ENCODE measurements at places on chromosomes 4 and X.
A peak's percentile ranks its signal among the peaks of the same experiment; 100 is the strongest.

DNA sequence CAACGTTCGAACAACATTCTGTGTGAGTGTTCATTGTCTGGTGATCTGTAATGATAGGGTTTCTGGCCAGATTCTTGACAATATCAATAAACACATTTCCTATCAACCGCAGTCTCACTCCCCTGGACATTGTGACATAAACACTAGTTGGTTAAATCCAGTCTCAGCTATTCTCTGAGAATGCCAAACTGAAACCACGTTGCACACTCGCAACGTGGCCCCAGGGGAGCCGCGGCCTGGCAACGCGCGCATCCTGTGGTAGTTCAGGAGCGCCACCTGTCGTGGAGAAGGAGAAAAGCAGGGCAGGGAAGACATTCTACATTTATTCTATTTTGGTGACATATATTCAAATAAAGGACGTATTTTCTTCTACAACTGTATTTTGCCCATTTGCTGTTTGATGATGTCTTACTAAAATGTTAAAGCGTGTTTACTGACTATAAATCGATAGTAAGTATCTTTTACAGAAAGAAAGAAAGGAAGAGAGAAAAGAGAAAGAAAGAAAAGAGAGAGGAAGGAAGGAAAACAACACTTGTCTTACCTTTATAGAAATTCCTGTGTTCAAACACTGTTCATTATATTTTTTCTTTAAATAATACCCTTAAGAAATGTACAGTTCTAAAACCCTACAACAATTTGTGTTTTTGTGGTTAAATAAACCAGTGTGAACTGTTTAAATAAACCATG lies 738.3 kb upstream of the FRG1 start:
- peak; percentile 31 for DNase-seq

GRCh38 chr4:5989236-5990225 lies 28.7 kb downstream of the C4orf50 start:
- DNase-seq, result no peak

- DNase-seq, result peak; percentile 74
Measured at GRCh38 chr4:155638195-155638965, 28.3 kb upstream of the GUCY1A1 start.

DNA sequence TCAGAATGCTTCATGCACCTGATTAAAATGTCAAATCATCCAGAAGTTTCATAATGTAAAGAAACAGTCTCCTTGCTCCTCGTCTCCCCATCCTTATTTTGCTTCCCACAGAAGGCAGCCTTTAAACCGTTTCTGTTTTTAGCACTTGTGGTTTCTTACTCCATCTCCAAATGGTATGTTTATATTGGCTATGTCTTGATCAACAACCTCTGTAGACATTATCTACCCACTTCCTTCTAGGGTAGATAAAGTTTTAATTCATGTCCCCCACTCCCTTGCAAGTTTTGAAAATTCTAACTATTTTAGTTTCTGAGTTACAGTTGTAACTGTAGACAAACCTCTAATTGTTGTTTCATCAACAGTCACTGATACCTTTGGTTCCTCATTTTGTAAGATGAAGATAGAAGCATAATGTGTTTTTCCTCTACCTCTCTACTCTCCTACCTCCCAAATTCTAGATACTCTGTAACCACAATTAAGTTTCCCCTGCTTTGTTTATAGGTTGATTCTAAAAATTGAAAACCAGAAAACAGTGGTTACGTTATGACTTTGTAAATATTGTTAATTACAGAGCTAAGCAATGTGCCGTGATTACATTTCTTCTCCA lies 291.7 kb upstream of the GATB start:
- DNase-seq, result peak; percentile 62

- no peak for DNase-seq
Measured at GRCh38 chr4:113288257-113288656, 238.8 kb downstream of the ANK2 start.

DNA sequence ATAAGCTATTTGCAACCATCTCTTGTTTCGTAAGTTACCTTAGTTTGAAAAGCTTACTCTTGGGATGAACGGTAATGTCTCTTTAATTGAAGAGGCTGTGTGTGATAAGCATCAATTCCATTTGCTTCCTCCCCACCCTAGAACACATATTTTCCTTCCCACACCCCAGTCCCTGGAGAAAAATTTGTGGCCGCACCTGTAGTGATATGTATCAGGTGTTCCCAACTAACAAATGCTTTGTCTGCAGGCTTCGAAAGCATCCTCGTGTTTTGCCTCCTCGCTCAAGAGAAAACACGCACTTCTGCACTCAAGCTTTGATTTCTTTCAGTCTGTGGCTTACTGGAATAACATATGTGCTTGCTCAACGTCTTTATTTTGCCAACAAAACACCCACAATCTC lies 143.8 kb upstream of the OTUD4 start:
- no peak for DNase-seq

- DNase-seq, result no peak
Measured at GRCh38 chrX:41164449-41164848, 79.2 kb downstream of the USP9X start.

DNA sequence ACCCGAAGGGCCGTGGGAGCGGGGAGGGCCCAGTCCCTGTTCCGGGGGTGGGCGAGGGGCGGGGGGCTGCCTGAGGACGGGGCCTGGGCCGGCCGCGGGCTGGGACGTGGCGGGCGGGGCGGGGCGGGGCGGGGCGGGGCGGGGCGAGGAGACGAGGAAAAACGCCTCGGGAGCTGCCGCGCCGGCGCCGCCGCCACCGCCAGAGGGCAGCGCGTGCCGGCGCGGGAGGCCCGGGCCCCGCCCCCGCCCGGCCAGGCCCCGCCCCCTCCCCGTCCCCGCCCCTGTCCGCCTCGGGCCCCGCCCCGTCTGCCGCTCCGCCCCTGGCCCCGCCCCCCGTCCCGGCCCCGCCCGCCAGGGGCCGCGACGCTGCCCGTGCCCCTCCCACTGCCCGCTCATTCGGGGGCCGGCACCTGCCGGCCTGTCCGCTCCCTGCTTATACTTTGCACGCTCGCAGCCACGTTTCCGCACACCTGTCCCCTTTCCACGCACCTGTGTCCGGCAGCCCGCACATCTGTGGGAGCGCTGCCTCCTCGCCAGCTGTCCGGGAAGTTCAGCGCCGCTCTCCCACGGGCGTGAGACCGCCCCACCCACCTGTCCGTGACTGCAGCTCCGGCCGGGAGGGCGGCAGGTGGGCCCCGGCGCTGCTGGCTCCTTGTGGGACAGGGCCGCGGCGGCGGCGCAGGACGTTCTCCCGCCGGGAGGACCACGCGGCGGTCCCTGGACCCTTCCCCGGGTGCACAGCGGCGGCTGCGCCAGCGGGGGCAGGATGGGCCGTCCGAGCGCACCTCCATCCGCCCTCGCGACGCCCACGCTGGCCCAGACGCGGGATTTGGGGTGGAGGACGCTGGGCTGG lies 1.7 kb upstream of the FGFRL1 start:
- DNase-seq, result peak; percentile 18

DNA sequence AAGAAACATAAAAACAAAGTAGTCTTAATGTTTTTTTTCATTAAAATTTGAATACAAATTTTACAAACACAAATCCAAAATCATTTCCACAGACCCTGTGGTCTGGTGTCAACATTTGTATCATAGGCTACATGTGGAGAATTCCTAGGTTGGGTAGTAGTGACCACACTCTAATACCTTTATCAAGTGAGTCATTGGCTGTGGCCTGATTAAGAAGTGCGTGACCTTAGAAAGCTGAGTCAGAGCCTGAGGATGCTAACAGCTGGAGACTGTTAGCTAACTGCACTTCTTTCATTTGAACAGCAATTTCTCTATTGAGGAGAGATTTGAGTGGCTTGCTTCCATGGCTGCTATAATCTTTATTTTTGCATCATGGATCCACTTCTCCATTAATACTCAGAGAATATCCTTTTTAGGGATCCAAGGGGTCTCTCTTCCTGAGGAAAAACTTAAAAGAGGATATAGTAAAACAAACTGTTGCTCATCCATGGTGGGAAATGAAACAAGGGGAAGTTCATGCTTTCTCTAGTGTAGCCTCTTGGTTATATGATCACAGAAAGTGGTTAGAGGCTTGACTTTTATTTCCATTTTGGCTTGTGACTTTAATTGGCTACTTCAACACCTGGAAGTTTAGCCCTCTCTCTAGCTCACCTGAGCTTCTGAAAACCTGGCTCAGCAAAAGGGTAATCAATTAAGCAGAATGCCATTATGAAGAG lies 335.8 kb downstream of the PABPC4L start:
- DNase-seq, result no peak

DNA sequence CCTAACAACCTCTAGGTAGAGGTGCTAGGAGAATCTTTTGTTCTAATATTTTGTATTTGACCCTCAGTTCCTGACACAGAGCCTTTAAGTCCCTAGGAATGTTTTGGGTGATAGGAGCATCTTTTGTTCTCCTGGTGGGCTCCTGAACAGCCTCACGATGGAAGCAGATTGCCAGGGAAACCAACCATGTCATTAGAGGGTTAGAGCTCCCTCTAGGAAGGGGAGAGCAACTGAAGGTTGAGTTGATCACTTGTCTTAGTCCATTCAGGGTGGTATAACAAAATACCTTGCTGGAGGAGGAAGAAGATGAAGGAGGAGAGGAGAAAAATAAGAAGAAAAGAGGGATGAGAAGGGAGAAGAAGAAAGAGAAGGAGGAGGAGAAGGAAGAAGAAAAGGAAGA lies 9.2 kb downstream of the VCX start:
- DNase-seq, result no peak

GRCh38 chr4:23877758-23878229 lies 12.1 kb downstream of the PPARGC1A start:
- DNase-seq, result no peak

- no peak for DNase-seq
Measured at GRCh38 chr4:1251773-1252066, 2.8 kb upstream of the CTBP1 start.

DNA sequence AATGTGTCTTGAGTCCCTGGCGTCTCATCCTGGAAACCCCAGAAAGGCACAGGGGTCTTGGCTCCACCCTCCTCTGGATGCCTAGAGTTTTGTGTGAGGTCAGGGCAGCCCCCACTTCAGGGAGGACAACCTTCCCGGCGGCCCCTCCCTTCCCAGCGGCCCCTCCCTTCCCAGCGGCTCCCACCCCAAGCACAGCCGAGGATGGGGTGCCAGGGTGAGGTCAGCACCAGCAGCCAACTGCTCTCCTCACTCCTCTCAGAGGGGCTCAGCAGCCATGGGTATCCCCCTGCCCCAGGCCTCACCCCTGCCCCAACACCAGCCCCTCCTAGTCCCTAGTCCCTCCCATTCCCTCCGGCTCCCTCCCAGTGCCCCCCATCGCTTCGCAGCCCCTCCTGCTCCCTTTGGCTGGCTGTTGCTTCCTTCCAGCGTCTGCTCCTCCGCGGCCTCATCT lies 17.4 kb downstream of the DGKQ start:
- DNase-seq, result no peak

DNA sequence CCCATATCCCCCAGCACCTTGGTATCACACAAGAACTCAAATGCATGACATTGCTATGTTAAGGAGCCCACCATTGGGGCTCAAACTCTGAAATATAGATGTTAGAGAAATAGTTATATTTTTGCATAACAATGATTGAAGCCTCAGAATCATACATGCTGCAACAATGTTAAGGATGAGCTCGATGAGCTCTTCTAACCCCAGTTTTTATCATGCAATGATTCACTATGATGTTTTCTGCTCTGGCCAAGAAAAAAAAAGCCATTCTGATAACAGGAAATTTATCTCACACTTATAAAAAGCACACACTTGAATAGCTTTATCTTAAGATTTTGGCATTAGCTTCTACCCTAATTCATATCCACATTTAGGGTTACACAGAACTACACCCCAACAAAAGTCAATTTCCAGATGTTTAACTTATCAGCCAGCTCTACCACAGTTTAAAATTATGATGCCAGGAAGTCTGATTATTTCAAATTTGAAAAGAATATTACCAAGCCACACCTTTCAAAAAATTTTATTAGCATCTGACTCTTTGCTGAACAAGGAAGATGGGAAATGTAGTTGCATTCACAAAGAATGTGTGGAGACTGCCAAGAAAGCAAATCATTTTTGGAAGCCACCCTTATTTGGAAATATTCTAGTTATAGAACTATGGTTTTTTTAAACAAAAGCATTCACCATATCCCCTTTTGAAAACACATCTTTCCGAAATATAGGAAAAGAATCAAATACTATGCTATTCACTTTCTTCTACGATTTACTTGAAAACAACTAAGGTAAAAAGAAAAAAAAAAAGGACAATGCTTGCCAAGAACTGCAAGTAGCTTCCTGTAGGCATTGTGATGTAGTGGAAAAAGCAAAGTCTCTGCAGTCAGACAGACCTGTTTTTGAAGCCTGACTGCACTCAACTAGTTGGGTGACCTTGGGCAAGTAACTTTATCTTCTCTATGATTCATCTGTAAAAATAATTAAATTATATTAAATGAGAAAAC lies 100.8 kb upstream of the PLS3 start:
- DNase-seq, result no peak

GRCh38 chrX:151082077-151082948 lies 94.1 kb upstream of the GPR50 start:
- peak; percentile 7 for DNase-seq

- no peak for DNase-seq
Measured at GRCh38 chr4:61783050-61783449, 582.9 kb downstream of the ADGRL3 start.

- no peak for DNase-seq
Measured at GRCh38 chr4:32890398-32890797, 2170.2 kb downstream of the PCDH7 start.

DNA sequence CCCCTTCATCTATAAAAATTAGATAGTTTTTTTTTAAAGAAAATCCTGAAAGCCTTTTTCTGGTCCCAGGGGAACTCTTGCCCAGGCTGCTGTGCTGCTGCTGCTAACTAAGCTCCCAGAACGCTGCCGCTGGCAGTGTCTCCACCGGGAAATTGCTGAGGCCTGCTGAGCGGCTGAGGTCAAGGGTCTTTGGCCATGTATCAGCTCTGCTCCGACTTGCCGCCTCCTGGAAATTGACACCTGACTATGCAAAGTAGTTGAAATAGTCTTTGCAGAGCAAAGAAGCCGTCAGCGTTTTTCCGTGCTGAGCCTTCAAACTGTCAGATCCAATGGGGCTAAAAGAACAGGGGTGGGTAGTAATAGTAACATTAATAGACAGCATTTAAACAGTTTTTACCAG lies 839 bp downstream of the QDPR start:
- DNase-seq, result no peak

DNA sequence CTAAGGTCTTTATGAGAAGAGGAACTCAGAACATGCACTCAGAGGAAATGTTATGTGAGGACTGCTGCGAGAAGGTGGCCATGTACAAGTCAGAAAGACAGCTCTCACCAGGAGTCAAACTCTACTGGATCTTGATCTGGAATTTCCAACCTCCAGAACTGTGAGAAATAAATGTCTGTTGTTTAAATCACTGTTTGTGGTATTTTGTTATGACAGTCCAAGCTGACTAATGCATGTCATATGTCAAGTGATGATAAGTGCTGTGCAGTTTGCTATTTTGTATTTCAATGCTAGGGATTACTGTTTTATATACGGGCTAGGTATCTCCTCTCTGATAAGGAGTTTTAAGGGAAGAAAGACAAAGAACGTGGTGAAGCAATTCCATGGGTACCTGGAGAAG lies 162.3 kb downstream of the CPEB2 start:
- DNase-seq, result no peak

DNA sequence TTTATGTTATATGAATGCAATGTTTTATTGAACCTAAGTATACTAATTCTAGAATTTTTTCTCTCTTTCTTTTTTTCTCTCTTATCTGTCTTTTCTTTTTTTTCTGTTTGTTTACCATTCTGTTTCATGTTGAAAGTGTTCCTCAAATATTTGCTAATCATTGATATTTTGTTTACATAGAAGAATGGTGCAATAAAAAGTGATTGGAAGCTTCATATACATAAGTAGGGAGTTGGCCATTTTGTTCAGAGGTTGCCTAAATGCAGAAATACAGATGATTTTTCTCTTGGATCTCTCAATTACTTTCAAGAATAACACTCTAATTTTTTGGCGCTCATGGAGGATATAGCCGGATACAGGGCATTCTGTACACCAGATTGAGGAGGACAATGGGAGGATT lies 5.7 kb upstream of the SERTM2 start:
- no peak for DNase-seq
